ENCODE measurements at places on chromosomes 6 and 20.

DNA sequence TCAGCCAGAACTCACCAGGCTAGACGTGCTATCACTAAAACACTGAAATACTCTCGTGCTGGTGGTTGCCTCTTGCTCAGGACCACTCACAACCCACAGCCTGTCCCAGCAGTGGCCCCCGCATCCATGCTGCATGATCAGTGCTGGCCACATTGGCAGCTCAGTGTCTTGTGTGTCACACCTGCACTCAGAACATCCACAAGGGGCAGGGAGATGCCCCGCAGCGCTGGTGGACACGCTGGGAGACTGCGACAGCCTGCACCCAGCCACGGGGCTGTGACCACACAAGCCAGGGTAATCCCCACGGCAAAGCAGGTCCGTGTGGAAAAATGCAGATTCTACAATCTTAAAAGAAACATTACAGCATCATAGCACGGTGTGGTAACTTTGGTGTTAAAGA, 23.9 kb upstream of the APMAP start:
- no peak for DNase-seq

DNA sequence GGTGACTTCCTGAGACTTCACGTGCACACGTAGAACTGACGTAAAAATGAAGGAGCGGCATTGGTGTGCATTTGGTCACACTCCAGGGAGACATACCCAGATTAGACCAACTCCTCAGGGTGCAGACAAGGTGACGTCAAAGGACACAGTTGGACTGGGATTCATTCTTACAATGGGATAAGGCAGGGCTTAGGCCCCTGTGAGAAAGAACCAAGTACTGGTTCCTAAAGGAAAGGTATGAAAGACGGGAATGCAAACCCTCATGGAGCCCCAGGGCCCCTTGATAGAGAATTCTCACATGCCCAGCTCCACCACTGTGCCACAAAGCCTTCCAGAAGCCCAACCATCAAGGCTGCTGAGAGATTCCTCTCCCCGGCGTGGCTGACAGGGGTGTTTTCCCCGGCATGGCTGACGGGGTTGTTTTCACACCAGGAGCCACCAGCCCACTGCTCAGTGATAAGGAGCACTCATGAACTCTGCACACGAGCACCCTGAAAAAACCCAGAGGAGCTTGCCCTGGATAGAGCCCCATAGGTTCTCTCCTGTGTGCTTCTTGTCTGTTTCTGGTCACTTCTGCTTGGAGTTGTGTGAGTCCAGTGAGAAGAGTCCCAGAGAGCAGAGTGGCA, 90.1 kb downstream of the CAP2 start:
- DNase-seq, result no peak

DNA sequence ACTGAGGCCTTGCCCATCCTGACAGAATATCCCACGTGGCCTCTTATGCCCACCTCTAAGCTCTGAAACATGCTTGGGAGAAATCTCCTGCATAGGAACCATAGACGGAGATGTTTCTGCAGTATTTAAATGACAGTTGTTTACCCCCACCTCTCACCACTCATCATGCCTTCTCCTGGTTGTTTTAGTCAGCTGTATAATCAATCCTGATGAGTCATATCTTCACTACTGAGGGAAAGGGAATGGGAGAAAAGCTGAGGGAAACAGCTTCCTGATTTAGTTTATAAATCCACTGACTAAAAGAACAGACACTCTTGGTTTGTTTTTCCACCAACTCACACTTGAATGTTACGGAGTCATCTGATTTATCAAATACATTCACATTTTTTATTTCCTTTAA, 113.2 kb upstream of the TENT5A start:
- peak; percentile 83 for DNase-seq

DNA sequence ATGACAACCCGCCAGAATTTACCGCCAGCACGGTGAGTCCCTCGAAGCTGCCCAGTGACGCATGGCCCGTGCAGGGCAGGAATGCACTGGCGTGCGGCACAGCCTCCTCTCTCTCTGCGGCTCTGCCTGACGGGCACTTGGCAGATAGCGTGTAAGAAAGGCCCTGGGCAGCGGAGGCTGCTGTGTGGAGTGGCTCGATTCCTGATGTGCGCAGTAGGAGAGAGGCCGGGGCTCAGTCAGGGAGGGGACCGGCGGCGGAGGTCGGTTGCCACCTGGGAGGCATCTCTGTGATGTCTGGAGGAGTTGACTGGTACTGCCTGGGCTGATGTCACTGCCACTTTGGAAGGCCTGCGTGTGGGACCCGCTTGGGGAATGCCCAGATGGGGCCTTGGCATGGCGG, 170.7 kb downstream of the TAF4 start:
- no peak for DNase-seq

- DNase-seq, result peak; percentile 21
Observed at GRCh38 chr20:34062570-34063482, 49.2 kb downstream of the EIF2S2 start.

GRCh38 chr20:46438156-46438750, 31.8 kb upstream of the ELMO2 start:
- DNase-seq, result peak; percentile 27

DNA sequence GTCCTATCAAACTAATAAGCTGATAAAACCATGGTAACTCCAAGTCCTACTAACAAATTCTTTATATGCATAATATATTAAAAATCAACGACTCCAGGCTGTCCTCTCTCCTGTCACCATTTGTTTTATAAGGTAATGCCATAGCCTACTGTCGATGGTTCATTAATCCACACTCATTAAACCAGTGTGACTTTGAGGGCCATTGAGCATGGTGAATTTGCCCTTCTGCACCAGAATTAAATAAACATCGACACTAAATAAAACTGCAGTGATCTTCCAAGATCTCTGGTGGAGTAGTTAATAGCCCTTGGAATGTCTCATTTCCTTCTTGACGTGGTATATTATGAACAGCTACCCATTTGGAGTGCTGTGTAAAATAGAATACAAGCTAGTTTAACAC, 358.5 kb downstream of the CBLN4 start:
- no peak for DNase-seq

GRCh38 chr6:41651962-41652657, 13.8 kb downstream of the MDFI start:
- DNase-seq, result no peak

- no peak for DNase-seq
Observed at GRCh38 chr6:58419321-58419720, 1101.9 kb downstream of the PRIM2 start.

- no peak for DNase-seq
Observed at GRCh38 chr20:50373674-50374286, 136.4 kb upstream of the PTPN1 start.

DNA sequence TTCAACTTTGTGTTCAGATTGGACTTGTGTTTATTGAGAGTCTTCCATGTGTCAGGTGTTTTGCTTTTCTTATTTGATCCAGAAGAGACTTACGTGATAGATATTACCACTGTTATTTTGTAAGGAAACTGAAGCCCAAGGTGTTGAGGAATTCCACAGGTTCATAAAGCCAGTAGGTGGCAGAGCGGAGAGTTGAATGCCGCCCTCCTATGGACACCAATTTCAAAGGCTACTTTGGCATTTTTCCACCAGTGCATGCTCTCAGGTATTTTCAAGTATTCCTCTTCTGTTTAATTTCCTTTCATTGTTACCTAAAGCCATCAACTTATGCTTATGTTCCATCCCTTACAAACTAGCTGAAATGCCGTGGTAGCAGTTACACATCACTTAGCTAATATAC, 14.0 kb upstream of the COL10A1 start:
- DNase-seq, result no peak

DNA sequence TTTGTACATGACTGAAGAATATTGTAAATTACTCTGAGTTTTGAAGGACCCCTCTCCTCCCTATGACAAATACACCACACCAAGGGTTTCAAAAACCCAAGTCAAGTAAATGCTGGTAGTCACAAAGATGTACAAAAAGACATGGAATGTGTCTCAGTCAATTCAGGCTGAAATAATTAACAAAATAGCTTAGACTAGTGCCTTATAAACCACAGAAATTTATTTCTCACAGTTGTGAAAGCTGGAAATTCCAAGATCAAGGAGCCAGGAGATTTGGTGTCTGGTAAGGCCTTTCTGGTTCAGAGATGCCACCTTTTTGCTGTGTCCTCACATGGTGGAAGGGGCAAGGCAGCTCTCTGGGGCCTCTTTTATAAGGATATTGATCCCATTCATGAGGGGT, 202.3 kb upstream of the RIN2 start:
- no peak for DNase-seq

DNA sequence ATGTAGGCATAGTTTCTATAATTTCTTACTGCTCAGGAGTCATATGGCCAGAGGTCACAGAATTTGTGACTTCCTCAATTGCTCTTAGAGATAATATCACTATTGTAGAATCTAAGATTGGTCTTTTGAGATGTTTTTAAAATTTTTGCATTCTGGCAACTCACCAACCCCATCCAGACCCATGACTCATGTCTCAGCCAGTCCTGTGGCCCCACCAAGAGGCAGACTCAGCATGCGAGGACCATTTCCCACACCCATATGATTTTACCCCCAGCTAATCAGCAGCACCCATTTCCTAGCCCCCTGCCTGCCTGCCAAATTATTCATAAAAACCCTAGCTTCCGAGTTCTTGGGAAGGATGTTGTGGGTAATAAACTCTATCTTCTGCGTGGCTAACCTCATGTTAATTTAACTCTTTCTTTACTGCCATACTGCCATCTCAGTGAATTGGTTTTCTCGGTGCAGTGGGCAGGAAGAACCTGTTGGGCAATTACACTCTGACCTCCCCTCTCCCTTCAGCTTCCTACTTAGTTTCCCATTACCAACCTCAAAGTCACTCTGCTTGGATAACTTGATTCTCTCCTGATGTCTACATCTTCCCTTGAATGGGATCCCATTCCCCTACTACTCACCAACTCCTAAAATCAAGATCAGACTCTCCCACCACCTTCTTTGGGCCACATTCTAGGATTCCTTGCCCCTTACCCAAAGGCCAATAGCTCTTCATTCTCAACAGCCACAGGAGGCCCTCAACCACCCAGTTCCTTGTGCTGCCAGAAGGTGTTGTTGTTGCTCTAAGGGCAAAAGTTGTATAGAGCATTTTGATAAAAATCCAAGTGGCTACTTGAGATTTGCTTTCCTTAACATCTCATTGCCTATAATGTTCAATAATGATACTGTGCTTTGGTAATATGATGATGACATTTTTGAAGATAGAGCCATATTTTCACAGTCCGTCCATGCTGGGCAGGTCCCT, 16.2 kb upstream of the IYD start:
- peak; percentile 86 for DNase-seq

- DNase-seq, result peak; percentile 26
Observed at GRCh38 chr6:78492351-78493017, 374.9 kb upstream of the IRAK1BP1 start.

DNA sequence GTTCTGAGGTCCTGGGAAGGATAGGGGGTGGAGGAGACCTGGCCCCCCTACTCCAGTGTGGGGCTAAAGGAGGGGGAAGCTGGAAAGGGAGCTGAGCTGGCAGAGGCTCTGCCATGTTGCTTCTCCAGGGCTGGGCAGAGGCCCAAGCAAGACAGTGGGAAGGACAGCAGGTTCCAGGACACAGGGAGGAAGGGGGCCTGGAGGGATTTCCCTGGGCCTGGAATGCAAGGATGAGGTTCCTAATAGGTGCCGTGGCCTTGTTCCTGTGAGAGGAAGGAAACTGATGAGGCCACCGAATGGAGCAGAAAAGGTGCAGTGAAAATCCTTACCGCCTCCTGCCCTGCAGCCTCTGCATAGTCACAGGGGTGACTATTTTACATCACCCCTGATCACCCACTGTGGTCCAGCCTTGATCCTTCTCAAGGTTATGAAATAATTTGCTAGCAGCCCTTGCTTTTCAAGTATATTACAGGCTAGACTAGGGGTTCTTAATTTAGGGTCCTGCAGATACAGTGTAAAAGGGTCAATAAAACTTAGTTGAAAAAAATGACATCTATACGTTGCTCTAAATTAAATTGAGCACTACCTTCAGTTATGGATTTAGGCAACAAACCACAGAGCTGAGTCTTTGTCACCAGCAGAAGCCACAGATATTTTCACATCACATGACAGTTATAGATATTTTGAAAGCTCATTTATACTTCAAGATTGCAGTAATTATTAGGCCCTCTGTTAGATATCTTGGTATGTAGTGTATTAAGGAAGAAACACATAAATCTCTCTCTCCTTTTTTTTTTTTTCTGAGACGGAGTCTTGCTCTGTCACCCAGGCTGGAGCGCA, 45.7 kb upstream of the RNF24 start:
- DNase-seq, result no peak

GRCh38 chr20:9999645-10000044, 35.1 kb upstream of the ANKEF1 start:
- DNase-seq, result no peak

- no peak for DNase-seq
Observed at GRCh38 chr6:128073389-128073788, 172.5 kb upstream of the THEMIS start.

DNA sequence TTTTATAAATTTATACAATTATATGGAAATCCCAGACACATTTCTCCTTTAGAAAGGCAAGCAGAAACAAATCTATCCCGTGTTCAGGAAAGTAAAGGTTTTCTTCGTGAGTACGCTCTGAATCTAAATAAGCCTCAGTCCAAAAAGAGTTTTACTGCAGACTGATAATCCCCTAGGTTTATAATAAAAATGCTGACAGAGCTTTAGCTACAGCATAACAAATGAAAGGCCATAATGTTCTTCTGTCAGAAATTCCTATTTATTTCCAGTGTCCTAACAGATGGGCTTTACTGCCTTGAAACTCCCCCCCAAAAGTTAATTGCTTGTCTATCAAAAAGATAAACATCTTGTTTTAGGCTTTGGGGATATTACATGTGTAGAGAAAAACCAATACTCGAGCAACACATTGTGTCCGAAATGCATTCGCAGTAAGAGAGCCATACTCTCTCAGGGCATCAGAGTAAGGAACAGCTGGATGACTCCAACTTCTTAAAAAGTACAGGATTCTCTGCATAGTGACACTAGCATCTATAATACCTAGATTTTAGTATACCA, 109.0 kb downstream of the PRKN start:
- no peak for DNase-seq

GRCh38 chr20:61955668-61956395, 109.8 kb downstream of the TAF4 start:
- no peak for DNase-seq

GRCh38 chr20:60803335-60804055, 448.6 kb upstream of the CDH4 start:
- DNase-seq, result no peak

GRCh38 chr6:149031859-149032598, 285.2 kb downstream of the UST start:
- DNase-seq, result peak; percentile 89

GRCh38 chr20:55160037-55160436, 684.6 kb downstream of the DOK5 start:
- DNase-seq, result peak; percentile 43

All from fibroblast of skin of right quadriceps (primary cell).